NCI-H2081 (cell line): ENCODE measurements at places on chromosomes 2 and 18.

GRCh38 chr2:63790906-63791305 lies 50.8 kb upstream of the UGP2 start:
- DNase-seq = no peak

- no peak for DNase-seq
Measured at GRCh38 chr2:156177654-156178053, 154.9 kb downstream of the NR4A2 start.

DNA sequence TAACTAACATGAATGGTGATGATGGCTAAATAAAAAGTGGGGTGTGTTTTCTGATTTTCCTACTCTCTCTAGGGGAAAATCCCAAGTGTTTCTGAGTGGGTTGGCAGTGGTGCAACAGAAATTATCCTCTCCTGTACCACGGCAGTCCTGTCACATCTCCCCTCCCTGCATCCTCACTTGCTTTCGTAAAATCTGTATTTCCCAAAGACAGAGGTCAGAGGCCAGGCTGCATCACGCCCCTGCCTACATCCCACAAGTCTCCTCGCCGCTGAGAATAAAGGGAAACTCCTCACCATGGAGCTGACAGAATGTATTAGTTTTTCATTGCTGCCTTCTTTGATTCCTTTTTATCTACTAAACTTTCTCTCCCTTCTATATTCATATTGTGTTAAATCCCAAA lies 13.1 kb downstream of the FBLN7 start:
- no peak for DNase-seq

- DNase-seq = no peak
Measured at GRCh38 chr2:136310797-136311603, 193.1 kb upstream of the CXCR4 start.

GRCh38 chr18:51110073-51110797 lies 80.2 kb downstream of the SMAD4 start:
- peak; percentile 4 for DNase-seq
